ENCODE measurements at places on chromosomes 5 and 9. TPM values are rescaled to one million over a fixed set of nuclear protein-coding genes. Genes with fewer than 3 reads are reported as not detected.

DNA sequence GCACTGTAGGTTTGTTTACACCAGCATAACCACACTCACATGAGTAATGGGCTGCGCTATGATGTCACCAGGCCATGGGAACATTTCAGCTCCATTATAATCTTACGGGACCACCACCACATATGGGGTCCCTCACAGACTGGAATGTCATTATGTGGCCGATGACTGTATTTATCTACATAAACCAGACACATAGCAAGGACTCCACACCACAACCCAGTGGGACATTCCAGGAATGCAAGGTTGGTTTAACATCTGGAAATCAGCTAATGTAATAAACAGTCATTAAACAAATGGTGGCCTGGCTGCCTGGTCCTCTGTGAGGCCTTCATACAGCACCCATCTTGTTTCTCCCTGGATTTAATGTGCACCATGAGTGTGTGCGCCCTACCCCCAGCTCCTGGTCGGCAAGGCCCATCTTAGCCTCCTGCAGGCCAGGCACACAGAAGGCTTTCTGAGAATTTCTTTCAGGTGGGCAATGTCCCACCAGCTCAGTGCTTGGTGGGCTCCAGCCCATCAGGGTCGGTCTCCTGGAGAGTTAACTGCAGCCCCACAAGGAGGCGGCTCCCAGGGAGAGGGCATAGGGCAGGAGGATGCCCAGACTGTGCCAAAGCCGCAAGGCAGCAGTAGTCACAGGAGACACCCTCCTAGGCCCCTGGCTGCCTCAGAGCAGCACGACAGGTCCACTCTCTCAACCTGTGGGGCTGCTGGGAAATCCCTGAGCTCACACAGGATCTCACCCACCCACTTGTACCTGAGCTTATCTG lies 35.9 kb upstream of the SARDH start:
- H3K4me1 ChIP-seq, result no peaks in the 10 kb centered on the region
- H3K27me3 ChIP-seq, result no peaks in the 10 kb centered on the region
- H3K27ac ChIP-seq, result no peak overlapping the region
- no peak overlapping the region for H3K4me3 ChIP-seq
- no peak for DNase-seq

DNA sequence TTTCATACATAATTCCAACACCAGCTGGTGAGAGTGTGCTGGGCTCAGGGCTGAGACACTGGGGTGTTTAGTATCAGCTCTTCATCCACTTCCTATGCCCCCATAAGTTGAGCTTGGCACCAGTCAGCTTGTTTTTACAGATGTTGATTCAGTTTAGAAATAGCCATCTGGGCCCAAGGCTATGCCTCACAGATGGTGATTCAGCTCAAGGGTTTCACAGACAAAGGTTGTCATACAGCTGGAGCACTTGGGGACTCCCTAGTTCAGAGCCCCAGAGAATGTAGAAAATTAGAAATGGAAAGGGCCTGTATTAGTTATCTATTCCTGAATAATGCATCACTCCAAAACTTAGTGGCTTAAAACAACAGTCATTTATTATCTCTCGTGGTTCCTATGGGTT lies 10.3 kb upstream of the CRHBP start:
- H3K4me3 ChIP-seq, result no peak overlapping the region
- H3K4me1 ChIP-seq, result no peaks in the 10 kb centered on the region
- H3K27me3 ChIP-seq, result no peaks in the 10 kb centered on the region
- no peaks in the 10 kb centered on the region for H3K36me3 ChIP-seq

DNA sequence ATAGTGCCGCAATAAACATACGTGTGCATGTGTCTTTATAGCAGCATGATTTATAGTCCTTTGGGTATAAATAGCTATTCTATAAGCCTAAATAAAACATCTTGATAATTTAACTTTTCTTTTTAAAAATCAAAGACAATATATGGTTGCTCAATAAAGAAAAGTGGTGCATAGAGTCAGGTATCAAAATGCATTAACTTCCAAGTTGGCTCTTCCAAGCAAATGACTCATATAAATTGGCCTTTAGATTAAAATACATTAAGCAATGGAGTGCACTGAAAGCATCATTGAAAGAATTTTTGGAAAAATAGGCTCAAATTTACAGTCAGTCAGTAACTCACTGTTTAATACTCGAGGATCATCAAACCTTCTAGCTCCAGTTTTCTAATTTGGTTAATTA lies 106.6 kb downstream of the PLCXD3 start:
- H3K4me3 ChIP-seq, result no peak overlapping the region
- DNase-seq, result no peak
- no peak overlapping the region for H3K27ac ChIP-seq
- H3K4me1 ChIP-seq, result no peaks in the 10 kb centered on the region
- H3K36me3 ChIP-seq, result no peaks in the 10 kb centered on the region

GRCh38 chr9:20760246-20760891 lies 76.3 kb downstream of the FOCAD start:
- H3K4me1 ChIP-seq, result no peaks in the 10 kb centered on the region
- no peaks in the 10 kb centered on the region for H3K36me3 ChIP-seq
- H3K4me3 ChIP-seq, result no peak overlapping the region
- DNase-seq, result no peak
- H3K27me3 ChIP-seq, result no peaks in the 10 kb centered on the region

GRCh38 chr9:113678119-113678858 lies 197.8 kb upstream of the ZNF618 start:
- H3K27me3 ChIP-seq, result no peaks in the 10 kb centered on the region
- DNase-seq, result no peak
- H3K4me1 ChIP-seq, result peaks cover 10% of the 10 kb centered on the region
- no peak overlapping the region for H3K4me3 ChIP-seq
- H3K27ac ChIP-seq, result no peak overlapping the region

GRCh38 chr5:136133922-136134379 lies 1.3 kb downstream of the SMAD5 start:
- no peak overlapping the region for H3K27ac ChIP-seq
- peaks cover 13% of the 10 kb centered on the region for H3K4me1 ChIP-seq
- H3K27me3 ChIP-seq, result peaks cover 4% of the 10 kb centered on the region
- H3K4me3 ChIP-seq, result peak overlapping the region; percentile 70

- peaks cover 21% of the 10 kb centered on the region for H3K36me3 ChIP-seq
- H3K4me3 ChIP-seq, result no peak overlapping the region
- H3K27me3 ChIP-seq, result no peaks in the 10 kb centered on the region
- H3K27ac ChIP-seq, result no peak overlapping the region
- no peak for DNase-seq
Observed at GRCh38 chr5:37184748-37185364, 64.3 kb downstream of the CPLANE1 start.

DNA sequence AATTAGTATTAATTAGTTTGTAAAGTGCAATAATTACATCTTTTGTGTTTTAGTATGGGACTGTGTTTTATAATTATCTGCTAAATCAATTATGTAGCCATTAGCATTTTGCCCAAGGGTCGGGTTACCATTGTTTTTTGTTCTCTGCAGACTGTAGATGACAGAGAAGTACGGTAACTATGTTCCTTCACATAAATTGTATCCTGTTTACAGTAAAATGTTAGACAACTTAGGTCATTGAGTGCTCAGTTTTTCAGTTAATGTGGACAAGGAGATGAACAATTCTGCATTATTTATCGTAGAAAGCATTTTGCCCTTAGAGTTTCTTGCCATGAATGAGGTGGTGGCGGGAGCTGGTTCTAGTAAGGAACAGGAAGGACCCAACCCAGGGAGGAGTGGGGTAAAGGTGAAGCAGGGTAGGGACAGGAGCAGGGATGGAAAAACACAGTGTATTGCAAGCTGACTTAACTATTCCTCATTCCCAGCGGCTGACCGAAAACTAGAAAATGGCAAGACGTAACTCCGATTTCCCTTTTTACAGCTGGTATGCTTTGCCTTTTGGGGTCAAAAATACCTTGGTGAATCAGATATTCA lies 243.7 kb upstream of the SLC24A2 start:
- no peaks in the 10 kb centered on the region for H3K27me3 ChIP-seq
- no peak overlapping the region for H3K4me3 ChIP-seq
- H3K4me1 ChIP-seq, result no peaks in the 10 kb centered on the region
- no peak for DNase-seq
- H3K36me3 ChIP-seq, result no peaks in the 10 kb centered on the region
- no peak overlapping the region for H3K27ac ChIP-seq

- no peak for DNase-seq
- H3K36me3 ChIP-seq, result no peaks in the 10 kb centered on the region
- no peak overlapping the region for H3K27ac ChIP-seq
- H3K4me1 ChIP-seq, result no peaks in the 10 kb centered on the region
Observed at GRCh38 chr9:101212661-101213060, 172.1 kb downstream of the BAAT start.

DNA sequence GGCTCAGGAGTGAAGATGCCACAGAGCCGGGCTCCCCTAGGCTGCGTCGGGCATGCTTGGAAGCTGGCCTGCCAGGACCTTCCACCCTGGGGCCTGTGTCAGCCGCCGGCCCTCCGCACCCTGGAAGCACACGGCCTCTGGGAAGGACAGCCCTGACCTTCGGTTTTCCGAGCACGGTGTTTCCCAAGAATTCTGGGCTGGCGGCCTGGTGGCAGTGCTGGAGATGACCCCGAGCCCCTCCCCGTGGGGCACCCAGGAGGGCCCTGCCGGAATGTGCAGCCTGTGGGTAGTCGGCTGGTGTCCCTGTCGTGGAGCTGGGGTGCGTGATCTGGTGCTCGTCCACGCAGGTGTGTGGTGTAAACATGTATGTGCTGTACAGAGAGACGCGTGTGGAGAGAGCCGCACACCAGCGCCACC lies 113.1 kb downstream of the RXRA start:
- no peak overlapping the region for H3K27ac ChIP-seq
- H3K4me3 ChIP-seq, result no peak overlapping the region
- H3K27me3 ChIP-seq, result peaks cover 12% of the 10 kb centered on the region
- peaks cover 6% of the 10 kb centered on the region for H3K36me3 ChIP-seq

Gene C9orf85
- 5.6 TPM for total RNA-seq

Gene RNF180
- not detected for total RNA-seq

Gene ORM2
- not detected for total RNA-seq

Gene HTR1A
- not detected for total RNA-seq

Gene PCDHA10
- not detected for total RNA-seq

Gene INSL4
- not detected for total RNA-seq
